ENCODE measurements at places on chromosomes 2 and 18.

DNA sequence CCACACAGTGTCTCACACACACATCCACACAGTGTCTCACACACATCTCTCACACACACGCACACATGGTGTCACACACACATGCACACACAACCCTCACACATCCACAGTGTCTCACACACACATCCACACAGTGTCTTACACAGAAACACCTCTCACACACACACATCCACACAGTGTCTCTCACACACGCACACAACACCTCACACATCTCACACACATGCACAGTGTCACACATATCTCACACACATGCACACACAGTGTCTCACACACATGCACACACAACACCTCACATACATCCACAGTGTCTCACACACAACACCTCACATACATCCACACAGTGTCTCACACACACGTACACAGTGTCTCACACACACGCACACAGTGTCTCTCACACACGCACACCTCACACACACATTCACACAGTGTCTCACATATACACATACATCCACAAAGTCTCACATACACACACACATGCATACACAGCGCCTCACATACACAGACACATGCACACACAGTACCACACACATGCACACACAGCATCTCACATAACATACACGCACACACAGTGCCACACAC lies 473.9 kb upstream of the HS6ST1 start:
- no peak for DNase-seq

- DNase-seq, result no peak
These were observed 70.9 kb downstream of the DDX1 start for GRCh38 chr2:15662579-15662978.

DNA sequence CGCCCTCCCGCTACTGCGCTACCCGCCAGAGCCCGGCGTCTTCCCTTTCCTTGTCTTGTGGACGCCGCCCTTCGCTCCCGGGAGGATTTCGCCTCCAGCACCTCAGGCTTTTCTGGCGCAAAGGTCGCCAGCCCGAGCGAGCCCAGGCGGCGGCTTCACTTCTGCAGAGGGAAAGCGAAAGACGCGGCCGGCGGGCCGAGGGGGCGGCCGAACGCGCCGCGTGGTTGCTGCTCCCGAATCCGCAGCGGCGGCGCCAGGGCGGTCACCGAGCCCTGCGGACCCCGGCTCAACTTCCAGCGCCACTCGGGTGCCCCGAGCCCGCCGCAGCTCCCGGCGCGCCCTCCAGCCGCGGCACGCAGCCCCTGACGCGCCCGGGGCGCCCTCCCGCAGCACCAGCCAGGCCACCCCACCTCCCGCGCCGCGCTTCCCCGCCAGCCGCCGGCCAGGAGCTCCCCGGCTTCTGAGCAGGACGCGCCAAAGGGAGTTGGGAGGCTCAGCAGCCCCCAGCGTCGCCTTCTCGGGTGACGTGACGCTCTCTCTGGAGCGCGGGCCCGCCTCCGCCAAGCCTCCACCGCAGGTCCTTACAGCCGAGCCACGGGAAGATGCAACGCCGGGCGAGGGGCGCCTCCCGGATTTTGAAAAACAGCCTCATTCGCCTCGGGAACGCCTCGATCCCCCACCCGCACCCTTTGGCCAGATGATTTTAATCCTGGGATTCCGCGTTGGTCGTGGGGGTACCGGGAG lies 84.9 kb upstream of the EPB41L3 start:
- no peak for DNase-seq

- DNase-seq, result no peak
These were observed 60.0 kb downstream of the GCA start for GRCh38 chr2:162403884-162404283.

GRCh38 chr2:190678444-190679162 lies 29.7 kb downstream of the NAB1 start:
- DNase-seq, result no peak

GRCh38 chr2:74762789-74763188 lies 71.1 kb upstream of the HK2 start:
- DNase-seq, result no peak

DNA sequence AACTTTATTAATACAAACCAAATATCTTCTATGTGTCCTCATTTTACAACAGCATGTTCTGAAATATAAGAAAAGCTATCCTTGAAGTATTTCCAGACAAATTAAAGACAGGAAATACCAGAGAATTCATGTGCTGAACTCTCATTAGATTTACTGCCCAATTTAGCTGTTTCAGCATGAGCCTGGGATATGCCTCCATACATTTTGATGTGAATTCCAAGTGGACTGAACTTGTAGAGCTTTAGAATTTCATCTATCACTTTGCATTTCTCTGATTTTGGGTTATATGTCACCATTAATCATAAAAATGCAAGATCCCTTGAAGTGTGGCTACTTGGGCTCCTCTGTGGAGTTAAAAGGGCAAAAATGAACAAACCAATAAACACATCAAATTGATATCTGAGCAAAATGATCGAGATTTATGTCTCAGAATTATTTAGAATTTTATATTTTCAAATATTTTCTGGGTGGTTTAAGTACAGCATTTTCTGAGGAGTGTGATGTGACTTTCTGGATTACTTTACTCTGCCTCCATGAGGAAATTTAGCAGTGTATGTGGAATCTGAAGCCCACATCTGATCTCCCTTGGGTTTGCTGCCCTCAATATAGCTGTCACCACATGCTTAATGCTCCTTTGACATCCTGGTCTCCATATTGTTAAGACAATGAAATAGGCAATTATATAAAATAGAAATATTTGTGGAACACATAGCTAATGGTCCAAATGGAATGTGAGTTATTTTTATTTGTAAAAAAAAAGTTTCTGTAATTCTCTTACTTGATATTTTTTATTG lies 206.6 kb upstream of the RBMS1 start:
- no peak for DNase-seq

Measured in NCI-H1417 treated with DMSO at 0.1 percent for 48 hours (cell line).